Myometrial cell (primary cell): ENCODE measurements at places on chromosomes 16 and 17. TPM values are rescaled to one million over a fixed set of nuclear protein-coding genes. Genes with fewer than 3 reads are reported as not detected.

Gene DOC2A
- total RNA-seq: 0.53 TPM in 1 of 2 replicates, not detected in the other

Gene MYH1
- not detected in 2 replicates for total RNA-seq

Gene KRTAP9-8
- not detected in 2 replicates for total RNA-seq

Gene MYH3
- total RNA-seq: under 0.01 TPM in 2 replicates

Gene GRB7
- 0.53 and 4.9 TPM in 2 replicates for total RNA-seq

Gene NPIPA7
- total RNA-seq: 0.58 and 1.2 TPM in 2 replicates

Gene TBC1D3D
- 0.18 TPM in 1 of 2 replicates, not detected in the other for total RNA-seq

Gene EPN3
- under 0.01 TPM in 1 of 2 replicates, not detected in the other for total RNA-seq

Gene MMP25
- total RNA-seq: not detected in 2 replicates

Gene APOBR
- not detected in 2 replicates for total RNA-seq

Gene CCL13
- total RNA-seq: not detected in 2 replicates

Gene SGCA
- total RNA-seq: under 0.01 TPM in 1 of 2 replicates, not detected in the other

Gene DHX58
- total RNA-seq: 9.8 and 9.9 TPM in 2 replicates

Gene EME2
- 4.1 and 16.7 TPM in 2 replicates for total RNA-seq

Gene TEKT1
- not detected in 2 replicates for total RNA-seq

Gene C17orf113
- under 0.01 TPM in 2 replicates for total RNA-seq
